ENCODE measurements at places on chromosomes 3 and 15.
A peak's percentile ranks its signal among the peaks of the same experiment; 100 is the strongest.

DNA sequence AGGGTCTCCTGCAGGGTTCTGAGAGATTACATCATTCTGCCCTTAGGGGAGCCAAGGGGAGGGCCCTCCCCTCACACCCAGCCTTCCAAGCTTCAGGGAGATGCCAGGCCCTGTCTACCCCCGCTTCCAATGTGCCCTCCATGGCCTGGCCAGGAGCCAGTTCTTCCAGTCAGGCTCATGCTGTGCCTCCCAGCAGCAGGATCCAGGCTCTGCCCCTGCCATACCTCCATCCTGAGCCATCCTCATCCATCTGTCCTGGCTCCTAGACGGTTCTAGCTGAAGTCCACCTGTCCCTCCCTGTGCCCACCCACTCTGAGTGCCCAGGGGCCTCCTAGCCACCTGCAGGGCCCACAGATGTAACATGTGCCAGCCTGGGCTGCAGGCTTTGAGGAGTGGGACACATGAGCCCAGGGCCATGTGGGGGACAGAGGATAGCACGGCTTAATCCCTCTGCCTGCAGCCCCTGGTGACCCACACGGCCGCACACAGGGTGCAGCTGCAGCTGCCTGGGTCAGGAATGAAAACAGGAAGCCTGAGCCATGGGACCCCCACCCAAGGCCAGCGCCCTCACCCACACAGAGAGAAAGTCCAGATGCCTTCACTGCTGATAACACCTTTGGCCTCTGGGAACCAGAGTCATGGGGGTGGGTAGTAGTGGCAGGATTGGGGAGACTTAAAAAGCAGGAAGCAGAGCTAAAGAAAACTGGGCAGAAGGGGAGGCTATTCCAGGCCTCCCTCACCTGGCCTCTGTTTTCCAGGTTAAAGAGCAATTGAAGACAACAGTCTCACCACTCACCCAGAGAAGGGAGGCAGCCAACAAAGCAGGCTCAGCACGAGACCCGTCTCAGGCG lies 11.8 kb downstream of the PLCD1 start:
- no peak for DNase-seq

DNA sequence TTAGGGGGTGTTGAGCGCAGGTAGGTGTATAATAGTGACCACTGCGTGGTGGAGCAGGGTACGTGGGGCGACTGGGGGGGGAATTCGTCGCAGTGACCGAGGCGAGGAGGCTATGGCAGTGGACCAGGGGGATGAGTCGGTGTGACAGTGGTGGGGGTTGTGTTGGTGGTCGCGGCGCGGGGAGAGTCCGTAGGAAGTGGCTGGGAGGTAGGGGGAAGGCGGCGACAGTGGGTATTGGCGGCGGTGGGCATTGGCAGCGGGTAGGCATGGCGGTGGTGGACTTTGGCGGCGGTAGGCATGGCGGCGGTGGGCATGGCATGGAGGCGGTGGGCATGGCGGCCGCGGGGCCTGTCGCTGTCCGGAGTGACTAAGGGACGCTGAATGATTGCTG lies 739 bp downstream of the SNRPN start:
- DNase-seq = peak; percentile 4

- DNase-seq = no peak
These were observed 59.5 kb upstream of the TNFSF10 start for GRCh38 chr3:172582712-172583111.

DNA sequence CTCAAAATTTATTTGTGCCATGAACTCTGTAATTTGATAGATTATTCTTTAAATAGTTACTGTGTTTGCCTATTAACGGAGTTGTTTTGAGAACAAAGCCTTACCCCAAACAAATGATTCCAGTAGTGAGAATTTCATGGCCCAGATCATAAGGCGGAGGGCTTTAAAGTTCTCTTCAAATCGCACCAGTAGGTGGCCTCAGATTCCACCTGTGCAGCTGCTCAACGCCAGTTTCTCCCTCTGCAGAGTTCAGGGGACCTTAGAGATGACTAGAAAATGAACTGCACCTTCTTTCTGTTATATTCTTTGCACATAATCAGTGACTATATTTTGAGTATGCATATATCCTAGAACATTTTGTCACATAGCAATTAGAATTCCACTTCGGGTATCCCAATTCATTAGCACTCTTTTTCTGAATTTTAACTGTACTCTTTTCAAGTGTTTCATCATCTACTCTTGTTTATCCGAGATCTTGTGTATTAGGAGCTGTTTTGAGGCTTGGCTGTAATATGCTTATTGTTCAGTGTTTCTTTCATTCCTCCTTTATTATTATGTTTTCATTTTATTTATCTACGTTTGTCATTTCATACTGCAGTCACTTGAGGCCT lies 232.6 kb upstream of the CHRM5 start:
- no peak for DNase-seq

GRCh38 chr3:128971421-128972100 lies 22.3 kb downstream of the CFAP92 start:
- DNase-seq = no peak

DNA sequence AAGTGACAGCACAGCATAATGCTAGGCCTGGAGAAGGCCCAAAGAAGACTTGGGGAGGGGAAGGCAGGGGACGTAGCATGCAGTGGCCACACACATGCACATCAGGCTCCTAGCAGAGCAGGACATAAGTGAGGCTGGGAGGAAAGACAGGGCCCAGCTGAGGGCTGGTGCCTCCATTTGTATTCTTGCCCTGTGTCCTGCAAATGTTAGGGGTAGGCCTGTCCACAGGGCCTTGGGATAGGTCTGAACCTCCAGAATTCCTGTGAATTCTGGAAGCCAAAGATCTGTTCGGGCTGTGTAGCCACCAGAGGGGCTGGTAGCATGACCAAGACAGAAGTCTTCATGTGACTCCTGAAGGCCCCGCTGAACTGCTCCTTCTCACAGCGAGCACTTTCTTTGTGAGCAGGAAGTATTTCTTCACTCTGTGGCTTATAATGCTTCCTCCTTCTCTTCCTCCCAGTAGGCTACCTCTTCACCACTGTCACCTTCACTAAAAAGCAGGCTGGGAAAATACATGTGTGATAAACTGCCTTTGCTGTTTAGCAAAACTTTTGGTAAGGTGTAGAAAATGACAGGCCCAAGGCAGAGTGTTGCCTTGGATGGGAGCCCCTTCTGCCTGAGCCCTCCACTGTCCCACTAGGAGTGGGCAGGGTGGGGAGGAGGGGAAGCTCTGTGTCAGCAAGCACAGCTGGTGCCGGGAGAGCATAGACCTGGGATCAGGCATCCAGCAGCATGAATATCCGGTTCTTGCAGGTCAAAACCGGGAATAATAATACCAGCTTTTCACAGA lies 8.4 kb downstream of the CERS3 start:
- no peak for DNase-seq

GRCh38 chr3:34067536-34068051 lies 269.2 kb downstream of the PDCD6IP start:
- no peak for DNase-seq
